ENCODE measurements at places on chromosomes 13 and 19.
A peak's percentile ranks its signal among the peaks of the same experiment; 100 is the strongest.

DNA sequence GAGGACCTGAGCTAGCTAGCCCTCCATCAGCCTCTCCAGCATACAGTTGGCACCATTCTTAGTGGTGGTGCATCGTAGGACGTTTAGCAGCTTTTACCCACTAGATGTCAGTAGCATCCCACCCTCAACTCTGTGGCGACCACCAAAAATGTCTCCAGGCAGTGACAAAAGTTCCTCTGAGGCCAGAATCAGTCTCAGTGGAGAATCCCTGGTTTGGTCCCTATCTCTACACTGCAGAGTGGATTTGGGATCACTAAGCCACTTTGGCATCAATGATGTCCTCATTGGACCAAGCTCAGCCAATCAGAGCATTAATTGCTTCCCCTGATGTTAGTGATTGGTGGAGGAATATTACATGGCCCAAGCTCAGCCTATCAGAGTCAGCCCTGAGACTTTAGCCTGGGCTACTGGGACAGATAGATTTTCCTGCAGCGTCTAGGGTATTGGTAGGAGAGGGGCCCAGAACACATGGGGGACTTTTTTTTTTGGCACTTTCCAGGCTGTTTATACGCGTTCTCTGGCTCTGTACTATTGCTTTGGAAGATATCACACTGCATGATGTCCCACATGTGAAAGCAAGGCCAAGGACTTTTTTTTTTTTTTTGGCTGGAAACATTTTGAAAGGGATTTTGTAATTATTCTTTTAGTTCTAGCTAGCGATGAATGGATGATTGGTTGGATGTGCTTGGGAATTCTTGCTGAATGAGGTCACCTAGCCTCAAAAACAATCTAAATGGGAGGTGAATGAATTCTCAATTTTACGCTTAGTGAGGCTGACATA is 7.0 kb downstream of the TMEM221 start:
- peak; percentile 52 for DNase-seq

DNA sequence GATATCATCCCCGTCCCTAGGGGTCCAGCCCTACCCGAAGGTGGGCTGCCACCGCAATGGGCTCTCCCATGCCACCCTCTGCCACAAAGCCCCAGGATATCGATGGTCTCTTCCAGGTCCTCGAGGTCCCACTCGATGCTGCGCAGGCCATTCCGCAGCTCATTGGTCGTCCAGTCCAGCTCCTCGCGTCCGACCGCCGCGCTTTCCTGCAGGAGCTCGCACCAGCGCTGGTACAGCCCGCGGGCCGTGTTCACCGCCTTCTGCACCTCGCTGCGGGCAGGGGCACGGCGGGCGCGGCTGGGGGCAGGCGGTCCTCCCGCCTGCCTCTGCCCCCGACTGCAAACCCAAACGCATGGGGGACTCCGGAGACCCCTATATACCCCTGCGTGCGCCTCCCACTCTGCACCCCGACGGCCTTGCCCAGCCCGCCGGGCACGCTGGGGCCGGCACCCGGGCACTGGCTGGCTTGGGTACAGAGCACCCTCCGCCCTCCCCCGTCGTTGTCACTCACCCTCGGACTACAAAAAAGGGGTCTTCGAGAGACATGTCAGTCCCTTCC is 468 bp downstream of the STX10 start:
- no peak for DNase-seq

DNA sequence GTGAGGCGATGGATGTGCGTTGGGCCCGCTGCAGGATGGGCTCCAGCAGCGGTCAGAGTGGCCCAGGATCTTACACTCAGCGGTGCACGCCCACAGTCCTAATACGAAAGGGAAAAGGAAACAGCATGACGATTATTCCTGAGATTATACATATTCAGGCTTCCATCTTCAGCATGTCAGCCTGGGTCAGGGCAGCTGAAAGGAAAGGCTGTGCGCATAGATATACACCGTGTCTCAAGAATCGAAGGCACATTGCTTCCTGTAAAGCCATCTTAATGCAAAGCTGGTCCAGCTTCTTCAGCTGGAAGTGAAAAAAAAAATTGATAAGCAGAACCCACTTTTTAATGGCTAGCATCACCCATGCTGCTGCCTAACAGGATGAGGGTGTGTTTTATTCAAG is 3.6 kb downstream of the PCDH8 start:
- DNase-seq: no peak

GRCh38 chr13:112852392-112852791 is 116.6 kb upstream of the MCF2L start:
- no peak for DNase-seq

GRCh38 chr19:1609103-1609396 is 3.8 kb upstream of the UQCR11 start:
- DNase-seq: no peak

Data from HEK293T (cell line).